ENCODE measurements at places on chromosomes 6 and 20.

DNA sequence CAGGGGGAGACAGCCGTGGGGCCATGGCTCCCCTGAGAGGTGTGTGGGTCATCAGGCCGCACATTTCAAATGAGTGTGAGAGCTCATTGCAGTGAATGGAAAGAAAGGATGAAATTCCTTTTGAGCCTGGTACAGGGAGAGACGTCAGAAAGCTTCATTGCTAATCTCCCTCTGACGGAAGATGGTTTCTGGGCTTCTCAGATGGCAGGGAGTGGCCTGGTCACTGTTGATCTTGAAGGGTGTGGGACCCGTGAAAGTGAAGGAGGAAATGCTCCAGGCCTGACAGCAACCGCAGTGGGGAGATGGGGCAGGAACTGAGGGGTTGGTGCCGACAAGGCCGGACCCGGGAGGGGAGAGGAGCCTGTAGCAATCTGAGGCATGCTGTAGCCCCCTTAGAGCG lies 127.4 kb downstream of the MYLK4 start:
- DNase-seq = no peak

DNA sequence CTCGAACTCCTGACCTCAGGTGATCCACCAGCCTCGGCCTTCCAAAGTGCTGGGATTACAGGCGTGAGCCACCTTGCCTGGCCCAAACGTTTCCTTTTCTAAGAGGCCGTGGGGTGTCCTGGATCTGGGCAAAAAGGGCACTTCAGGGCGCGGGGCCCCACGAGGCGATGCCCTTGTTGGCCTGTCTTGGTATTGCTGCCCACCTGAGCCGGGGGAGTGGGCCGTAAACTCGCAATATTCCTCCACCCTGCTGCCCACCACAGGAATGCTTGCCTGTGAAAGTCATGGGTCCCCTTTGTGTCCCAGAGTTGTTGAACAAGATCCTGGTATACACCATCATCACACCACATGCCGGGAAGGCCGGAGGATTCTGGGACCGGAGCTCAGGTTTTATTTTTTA lies 49.0 kb downstream of the SSR1 start:
- no peak for DNase-seq

- DNase-seq = no peak
These were observed 1046.7 kb upstream of the MAP3K7 start for GRCh38 chr6:91633374-91634111.

- no peak for DNase-seq
These were observed 5.1 kb upstream of the SRSF6 start for GRCh38 chr20:43452404-43453126.

DNA sequence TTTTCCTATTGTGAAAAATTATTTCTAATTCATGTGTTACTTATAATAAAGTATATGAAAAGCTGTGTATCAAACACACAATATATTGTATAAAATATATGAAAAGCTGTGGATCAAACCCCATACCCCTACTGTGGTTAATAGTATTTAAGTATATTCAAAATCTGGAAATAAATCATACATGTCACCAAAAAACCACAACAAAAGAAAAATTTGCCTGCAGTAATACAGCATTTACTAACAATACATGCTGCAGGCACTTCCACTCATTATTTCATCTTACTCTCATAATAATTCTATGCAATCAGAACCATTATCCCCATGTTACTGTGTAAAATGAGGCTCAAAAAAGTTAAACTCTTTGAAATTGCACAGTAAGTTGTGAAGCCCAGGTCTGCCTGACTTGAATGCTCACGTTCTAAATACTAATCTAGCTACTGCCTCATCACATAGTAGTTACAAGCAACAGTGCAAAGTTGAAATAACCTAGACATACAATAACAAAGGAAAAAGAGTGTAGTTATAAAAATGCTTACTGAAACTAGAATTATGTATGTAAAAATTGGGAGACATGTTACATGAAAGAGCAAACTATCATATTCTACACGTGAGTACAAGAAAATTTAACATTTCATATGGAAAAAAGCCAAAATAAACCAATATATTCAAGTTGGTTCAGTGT lies 61.7 kb downstream of the FAM217A start:
- no peak for DNase-seq
